Hepatocyte (in vitro differentiated cells): ENCODE measurements at places on chromosomes 12 and 14. TPM values are rescaled to one million over a fixed set of nuclear protein-coding genes. Genes with fewer than 3 reads are reported as not detected.

GRCh38 chr12:101838628-101839323 lies 8.0 kb upstream of the GNPTAB start:
- DNase-seq, result no peak

DNA sequence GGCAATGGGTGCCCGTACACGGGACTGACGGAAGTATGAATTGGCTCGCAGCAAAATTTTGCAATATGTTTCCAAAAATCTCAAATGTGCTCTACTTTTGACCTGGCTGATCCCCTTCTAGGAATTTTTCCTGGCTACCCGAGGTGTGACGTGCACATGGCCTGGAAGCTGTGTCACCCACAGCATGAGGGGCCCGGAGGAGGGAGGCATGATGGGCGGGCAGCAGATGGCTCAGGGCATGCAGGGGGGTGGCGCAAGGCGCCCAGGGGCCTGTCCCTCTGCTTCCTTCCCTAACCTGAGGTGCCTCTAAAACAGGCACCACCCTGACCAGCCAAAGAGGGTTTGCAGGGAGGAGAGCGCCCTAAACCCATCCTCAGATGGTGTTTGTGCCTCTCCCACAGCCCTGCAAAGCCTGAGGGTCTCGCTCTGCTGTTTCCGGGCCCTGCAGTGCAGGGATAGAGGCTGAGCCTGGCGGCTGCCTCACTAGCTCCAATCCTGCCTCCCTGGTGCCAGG lies 6.7 kb downstream of the GPR132 start:
- no peak for DNase-seq

DNA sequence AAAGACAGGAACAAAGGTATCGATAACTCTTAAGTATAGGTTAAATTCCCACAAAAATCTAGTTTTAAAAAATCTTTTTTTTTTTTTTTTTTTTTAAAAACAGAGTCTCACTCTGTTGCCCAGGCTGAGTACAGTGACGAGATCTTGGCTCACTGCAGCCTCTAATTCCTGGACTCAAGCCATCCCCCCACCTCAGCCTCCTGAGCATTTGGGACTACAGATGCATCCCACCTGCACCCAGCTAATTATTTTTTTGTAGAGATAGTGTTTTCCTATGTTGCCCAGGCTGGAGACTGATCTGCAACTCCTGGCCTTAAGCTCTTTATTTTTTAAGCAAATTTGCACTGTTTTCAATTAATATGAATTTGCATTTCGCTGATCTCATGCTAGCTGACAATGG lies 9.8 kb downstream of the PSEN1 start:
- DNase-seq, result no peak

DNA sequence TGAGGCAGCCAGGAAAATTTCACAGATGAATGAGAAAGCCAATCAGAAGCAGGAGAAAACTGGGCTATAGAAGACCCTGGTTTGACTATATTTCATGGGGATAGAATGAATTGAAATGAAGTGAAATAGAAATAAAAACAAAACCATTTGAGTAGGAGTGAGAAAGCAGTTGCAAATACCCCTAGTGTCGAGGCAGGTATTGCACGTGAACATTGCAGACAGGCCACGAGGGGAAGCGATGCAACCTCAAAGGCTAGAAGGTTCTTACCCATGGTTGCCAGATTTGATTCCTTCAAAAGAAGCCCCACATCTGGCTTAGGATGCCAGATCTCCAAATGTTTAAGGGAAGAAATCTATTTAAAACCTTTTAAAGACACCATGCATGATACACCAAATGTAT lies 648.9 kb downstream of the VRK1 start:
- DNase-seq, result no peak

DNA sequence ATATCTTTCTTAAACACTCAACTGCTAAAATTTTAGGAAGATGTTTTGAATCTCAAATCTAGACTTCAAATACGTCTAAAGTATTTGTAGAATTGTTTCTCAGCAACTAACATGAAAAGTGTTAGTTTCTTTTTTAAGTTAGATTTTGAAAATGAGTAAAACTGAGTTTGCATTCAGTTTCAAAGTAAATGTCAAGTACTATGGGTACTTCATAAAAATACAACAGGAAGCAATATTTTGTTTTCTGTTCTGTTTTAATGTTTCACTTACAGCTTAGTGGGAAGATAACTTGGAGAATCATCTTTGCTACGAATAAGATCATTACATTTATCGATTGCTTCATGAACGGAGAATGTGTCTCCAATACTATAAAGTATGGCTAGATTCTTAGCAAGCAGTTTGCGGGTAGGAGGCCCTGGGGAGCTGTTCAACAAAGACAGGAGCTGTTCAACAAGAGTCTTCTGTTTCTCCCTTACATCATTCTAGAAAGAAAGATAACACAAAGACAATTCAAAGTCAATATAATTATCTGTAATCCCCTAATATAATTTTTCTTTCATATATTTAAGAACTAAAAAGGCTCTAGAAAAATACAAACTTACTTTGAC lies 20.2 kb downstream of the HEATR5A start:
- no peak for DNase-seq

- DNase-seq, result no peak
Observed at GRCh38 chr14:103460415-103460814, 62.2 kb downstream of the CKB start.

DNA sequence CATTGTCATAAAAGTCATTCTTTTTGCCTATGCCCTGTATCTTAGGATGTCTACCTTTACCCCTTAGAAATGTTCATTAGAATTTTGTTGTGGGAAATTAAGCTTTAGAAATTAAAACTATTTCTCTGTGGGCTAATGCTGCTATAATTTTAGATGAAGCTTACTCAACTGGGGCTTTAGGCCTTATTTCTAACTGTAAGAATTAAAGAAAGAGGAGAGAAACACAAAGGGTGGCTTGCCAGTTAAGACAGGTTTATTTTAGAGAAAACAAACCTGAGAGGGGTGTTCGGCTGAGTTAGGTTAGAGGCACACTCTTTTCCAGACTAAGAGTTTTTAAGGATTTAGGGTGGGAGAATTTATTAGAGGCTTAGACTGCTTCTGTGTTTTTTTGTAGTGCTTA lies 6.4 kb downstream of the TRIP11 start:
- DNase-seq, result no peak

GRCh38 chr14:59511916-59512575 lies 27.7 kb downstream of the JKAMP start:
- no peak for DNase-seq

- DNase-seq, result no peak
Observed at GRCh38 chr14:50534997-50535396, 2.6 kb upstream of the MAP4K5 start.

- DNase-seq, result no peak
Observed at GRCh38 chr14:47365233-47365632, 310.2 kb downstream of the MDGA2 start.

- DNase-seq, result no peak
Observed at GRCh38 chr14:66833816-66834215, 325.9 kb downstream of the GPHN start.

The CLEC6A gene
- not detected in 2 replicates for total RNA-seq

GRCh38 chr14:48553443-48553842 lies 878.0 kb upstream of the MDGA2 start:
- no peak for DNase-seq

The CMKLR1 gene
- 1.4 and 2.2 TPM in 2 replicates for total RNA-seq

DNA sequence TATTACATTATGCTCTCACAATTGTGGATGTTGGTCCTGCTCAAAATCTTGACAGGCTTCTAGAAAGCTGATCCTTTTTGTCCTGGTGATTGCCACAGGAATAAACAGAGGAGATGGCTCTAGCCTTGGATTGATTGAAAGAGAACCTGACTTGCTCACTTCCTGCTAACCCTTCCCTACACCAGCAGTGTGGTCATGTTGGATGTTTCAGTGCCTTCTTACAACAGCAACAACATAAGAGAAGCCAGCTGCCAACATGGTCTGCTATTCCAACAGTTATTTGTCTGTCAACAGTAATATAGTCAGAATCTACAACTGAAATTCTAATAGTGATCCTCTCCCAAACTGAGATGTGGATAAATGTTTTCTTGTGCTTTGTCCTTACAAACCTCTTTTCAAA lies 311.6 kb upstream of the DIO2 start:
- DNase-seq, result no peak

The RNF212B gene
- 0.17 and 1.2 TPM in 2 replicates for total RNA-seq

The C12orf50 gene
- total RNA-seq, result 0.40 TPM in 1 of 2 replicates, not detected in the other

DNA sequence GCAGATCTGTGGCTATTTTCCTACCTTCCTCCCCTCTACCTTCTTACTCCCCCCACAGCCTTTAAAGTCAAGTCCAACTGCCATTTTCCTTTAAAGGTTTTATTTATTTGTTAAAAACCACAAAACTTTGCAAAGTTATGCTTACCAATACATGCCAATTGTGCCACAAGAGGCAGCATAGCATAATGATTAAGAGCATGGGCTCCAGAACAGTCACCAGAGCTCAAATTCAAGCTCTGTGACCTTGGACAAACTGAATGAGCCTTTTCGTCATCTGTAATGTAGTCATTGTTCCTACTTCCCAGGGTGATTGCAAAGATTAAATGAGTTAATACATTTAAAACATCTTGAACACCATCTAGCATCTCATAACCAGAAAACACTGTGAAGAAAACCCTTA lies 13.0 kb upstream of the FMNL3 start:
- DNase-seq, result no peak

DNA sequence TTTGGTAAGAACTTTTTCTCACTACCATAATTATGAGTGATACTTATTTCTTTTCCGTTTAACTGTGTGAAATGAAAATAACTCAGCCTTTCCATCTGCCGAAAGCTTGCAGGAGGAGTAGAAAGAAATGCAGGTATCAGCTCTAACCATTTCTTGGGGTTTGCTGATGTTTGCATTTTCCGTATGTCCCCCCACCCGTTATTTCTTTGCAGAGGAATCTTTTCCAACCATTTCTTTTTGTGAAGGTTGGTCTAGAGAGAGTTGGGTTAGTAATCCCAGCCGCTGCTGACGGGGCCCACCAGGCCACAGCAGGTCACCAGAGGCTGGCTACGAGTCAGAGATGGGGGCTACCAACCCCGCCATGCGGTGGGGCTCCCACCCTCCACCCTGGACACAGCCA lies 7.0 kb upstream of the PIWIL1 start:
- no peak for DNase-seq

The TMPRSS12 gene
- total RNA-seq, result not detected in 2 replicates

The CELA1 gene
- total RNA-seq, result not detected in 2 replicates

DNA sequence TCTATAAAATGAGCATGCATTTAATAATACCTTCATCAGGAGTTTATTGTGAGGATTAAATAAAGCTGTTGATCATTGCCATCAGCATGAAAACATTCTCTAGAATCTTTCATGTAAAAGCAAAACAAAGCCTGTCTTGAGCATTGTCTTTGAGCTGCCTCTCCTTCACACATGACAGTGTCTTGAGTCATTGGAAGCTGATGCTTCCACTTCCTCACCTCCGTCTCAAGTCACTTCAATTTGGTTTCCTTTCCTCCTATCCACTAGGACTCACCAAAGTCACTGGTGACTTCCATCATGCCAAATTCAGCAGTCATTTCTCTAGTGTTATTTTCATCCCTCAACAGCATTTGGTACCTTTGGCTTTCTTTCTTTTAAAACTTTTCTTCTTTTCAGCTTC lies 31.6 kb upstream of the MYBPC1 start:
- no peak for DNase-seq

DNA sequence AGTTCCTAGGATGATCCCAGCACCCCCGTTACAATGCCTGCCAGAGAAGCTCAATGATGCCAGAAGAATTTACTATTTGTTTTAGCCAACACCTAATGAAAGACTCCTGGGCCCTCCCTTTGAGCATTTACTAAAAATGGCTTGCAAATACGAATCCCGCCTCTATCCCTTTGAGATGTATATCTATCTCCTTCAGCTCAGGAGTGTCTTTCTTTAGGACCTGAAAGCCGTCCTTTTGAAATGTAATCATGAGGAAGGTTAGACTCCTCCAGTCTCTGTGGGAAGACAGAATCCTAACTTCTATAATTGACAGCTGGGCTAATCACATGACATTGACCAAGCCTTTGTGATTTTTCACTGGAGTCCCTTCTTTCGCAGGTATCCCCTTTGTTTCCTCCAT lies 19.2 kb upstream of the DYNC1H1 start:
- no peak for DNase-seq

The USP44 gene
- total RNA-seq, result 0.32 and 0.80 TPM in 2 replicates

The PLEKHD1 gene
- not detected in 2 replicates for total RNA-seq

- DNase-seq, result peak; percentile 96
Observed at GRCh38 chr12:111685811-111686573, at the start of the genes ACAD10 and BRAP. ACAD10 (plus strand) TSS chr12:111686053; CDS start chr12:111692710, 6,657 bp downstream. BRAP (minus strand) TSS chr12:111685956; CDS start chr12:111685792, 164 bp downstream.

- DNase-seq, result no peak
Observed at GRCh38 chr12:12943586-12944260, 8.2 kb downstream of the GPRC5D start.

GRCh38 chr12:29888777-29889176 lies 105.0 kb upstream of the TMTC1 start:
- DNase-seq, result no peak

DNA sequence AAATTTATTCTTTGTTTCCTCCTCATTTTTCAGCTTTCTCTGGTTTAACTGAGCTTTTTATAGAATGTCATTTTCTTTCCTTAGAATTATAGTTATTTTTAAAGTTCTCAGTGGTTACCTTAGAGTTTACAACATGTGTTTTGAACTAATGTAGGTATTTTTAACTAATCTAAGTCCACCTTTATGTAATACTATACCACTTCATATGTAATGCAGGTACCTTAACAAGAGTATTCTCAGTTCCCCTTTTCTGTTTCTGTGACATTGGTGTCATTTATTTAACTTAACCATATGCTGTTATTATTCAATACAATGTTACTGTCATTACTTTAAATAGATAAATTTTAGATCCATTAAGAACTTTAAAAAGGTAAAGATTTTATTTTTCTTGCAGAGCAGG lies 30.3 kb upstream of the KCNC2 start:
- no peak for DNase-seq

The PRH2 gene
- not detected in 2 replicates for total RNA-seq

GRCh38 chr12:8609061-8609570 lies 3.5 kb downstream of the AICDA start:
- DNase-seq, result peak; percentile 60

DNA sequence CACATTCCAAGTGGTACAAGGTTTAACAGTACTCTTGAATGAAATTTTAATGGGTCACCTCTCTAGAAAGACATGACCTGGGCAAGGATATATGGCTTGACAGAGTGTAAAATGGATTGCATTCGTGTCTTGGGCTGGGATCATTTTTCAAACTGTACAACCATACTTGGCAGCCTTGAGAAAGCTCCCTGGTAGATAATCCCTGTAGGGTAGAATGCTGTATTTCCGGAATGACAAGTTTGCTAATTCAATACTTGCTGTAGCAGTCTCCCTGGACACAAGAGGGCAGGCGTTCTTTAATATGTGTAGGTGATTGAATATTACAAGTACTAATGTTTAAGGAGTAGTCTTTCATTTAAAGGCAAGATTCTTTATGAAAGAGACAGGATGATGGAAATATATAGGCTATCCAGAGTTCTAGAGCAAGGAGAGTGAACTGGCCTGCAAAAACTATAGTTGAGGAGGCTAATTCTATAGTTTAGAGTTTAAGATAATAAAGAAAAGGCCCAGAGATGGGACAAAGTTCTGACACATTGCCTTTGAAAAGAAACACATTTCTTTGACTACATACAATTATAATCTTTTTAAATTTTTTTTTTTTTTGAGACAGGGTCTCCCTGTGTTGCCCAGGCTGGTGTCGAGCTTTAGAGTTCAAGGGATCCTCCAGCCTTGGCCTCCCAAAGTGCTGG lies 53.4 kb downstream of the PLBD1 start:
- DNase-seq, result peak; percentile 84

- DNase-seq, result no peak
Observed at GRCh38 chr12:123278101-123278627, 6.5 kb upstream of the CDK2AP1 start.

- DNase-seq, result no peak
Observed at GRCh38 chr12:101051151-101051550, 158.9 kb downstream of the SLC5A8 start.
